ENCODE measurements at places on chromosomes 2 and 18.

DNA sequence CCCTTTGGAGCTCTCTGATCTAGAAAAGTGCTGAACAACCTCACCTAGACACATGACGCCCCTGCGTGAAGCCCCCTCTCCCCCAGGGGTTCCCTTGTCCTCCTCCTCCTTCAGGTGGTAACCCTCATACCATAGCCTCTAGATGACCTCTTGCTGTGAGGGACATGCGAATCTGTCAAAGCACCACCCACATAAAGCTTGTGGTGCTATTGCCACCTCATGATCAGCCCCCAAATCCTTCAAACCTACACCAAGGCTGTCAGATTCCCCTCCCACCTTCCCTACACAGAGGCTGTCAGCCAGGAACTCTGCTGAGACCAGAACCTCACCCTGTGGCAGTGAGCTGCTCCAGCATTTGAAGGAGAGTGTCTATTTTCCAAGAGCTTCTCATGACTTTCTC lies 43.1 kb upstream of the TEX51 start:
- no peak for DNase-seq

GRCh38 chr2:225781145-225781544 lies 381.6 kb downstream of the NYAP2 start:
- no peak for DNase-seq

DNA sequence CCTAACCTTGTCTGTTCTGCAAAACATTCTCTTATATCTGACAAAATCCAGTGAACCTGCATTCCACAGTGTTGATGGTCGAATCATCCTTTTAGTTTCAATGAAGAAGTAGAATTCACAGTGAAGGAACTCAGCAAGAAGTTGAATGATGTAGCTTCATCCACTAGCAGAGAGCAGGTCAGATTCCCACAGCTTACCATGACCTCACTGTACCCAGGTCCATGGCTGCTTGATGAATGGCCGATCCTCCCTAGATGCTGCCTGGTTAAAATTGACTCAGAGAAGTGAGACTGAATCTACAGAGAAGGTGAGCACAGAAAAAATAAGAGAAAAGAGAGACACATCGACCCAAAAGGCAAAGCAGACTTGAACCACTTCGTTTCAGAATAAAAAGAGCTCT lies 906.0 kb upstream of the CHAC2 start:
- DNase-seq, result no peak

- no peak for DNase-seq
Observed at GRCh38 chr2:32942793-32943485, 3.8 kb upstream of the LTBP1 start.

GRCh38 chr2:176392249-176392648 lies 123.0 kb downstream of the MTX2 start:
- no peak for DNase-seq

DNA sequence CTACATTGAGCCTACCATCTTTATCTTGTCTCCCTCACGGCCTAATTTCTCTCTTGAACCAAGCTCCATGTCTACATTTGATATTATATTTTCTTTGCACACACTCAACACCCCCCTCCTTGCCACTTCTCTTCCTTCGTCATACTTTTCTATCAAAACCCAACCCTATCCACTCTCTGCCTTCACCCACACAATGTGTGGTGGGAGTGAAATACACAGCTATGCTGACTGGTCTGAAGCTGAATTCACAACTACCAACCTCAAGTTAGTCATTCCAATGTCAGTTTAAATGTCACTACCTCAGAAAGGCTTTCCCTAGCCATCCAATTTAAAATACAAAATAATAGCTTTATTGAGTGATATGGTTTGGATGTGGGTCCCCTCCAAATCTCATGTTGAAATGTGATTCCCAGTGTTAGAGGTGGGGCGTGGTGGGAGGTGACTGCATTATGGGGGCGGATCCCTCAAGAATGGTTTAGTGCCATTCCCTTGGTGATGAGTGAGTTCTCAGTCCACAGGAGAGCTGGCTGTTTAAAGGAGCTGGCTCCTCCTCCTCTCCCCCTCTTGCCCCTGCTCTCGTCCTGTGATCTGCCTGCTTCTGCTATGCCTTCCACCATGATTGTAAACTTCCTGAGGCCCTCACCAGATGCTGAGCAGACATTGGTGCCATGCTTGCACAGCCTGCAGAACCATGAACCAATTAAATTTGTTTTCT lies 112.1 kb downstream of the DTNB start:
- no peak for DNase-seq

- DNase-seq, result no peak
Observed at GRCh38 chr18:68417166-68417799, 297.6 kb downstream of the TMX3 start.

- no peak for DNase-seq
Observed at GRCh38 chr2:75012080-75012479, 53.6 kb downstream of the POLE4 start.

- DNase-seq, result peak; percentile 91
Observed at GRCh38 chr2:231680992-231681852, 27.1 kb upstream of the PTMA start.

DNA sequence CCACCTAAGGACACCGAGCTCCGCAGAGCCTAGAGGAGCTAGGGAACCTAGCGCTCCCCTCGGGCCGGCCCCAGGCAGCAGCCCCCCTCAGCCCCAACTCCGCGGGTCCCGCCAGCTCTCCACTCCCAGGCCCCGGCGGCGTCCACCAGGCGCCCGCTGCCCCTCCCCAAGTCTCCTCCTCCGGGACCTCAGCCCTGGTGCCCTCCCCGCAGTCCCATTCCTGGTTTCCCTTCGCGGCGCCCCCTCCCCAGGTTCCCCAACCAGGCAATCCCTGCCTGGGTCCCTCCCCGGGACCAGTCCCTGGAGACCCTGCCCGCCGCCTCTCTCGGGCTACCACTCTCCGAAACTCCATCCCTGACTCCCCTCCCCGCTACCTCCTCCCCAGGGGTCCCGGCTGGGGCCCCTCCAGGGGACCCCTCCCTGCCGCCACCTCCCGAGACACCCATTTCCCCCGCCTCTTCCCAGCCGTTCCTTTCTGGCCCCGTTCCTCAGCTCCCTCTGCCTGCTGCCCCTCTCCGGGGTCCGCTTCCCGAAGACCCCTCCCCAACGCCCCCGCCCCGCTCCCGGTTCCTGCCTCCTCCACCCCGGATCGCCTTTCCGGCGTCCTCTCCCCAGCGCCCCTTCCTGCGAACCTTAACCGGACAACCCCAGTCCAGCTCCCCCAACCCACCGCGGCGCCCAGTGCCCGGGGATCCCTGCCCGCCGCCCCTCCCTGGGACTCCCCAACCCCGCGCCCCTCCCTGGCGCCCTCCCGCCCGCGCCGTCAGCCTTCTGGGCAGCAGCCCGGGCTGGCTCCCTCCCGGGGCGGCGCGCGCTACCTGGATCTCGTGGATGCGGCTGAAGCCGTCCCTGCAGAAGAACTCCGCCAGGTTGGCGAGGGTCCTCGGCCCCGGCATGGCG lies 678 bp downstream of the CYP27C1 start:
- DNase-seq, result peak; percentile 34

DNA sequence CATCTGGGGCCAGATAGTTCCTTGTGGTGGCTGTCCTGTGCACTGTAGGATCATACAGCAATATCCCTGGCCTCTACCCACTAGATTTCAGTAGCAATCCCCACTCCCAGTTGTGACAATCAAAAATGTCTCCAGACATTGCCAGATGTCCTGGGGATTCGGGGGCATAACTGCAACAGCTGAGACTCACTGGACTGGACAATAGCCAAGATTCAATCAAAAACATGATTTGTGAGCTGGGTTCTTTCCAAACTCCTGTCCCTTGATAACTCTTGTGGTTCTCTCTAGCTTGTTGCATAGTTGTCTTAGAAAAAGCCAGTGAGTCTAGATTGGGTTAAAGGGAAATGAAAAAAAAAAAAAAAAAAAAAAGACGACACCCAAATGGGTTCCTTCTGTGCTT lies 293.4 kb downstream of the CELF4 start:
- DNase-seq, result no peak

- DNase-seq, result no peak
Observed at GRCh38 chr2:35080231-35080910, 1275.2 kb upstream of the CRIM1 start.
